ENCODE measurements at places on chromosomes 16 and 17.

GRCh38 chr17:45115015-45115625 lies 17.2 kb downstream of the PLCD3 start:
- no peak for DNase-seq

DNA sequence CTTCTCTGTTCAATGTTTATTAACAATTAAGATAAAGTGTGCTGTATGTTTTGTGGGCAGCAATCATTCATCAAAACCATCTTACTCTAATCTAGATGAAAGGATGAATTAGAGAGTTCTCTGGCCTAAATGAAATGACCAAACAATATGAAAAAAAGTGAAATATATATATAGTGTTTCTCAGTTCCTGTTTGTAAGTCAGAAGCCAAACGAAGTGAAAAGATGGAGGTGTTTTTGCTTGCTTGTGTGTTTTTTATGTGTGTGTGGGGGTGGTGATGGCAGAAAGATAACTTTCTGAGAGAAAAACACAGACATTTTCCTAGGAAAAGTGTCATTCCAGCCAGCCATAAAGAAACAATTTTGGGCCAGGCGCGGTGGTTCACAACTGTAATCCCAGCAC lies 138.6 kb downstream of the CDH8 start:
- no peak for DNase-seq

DNA sequence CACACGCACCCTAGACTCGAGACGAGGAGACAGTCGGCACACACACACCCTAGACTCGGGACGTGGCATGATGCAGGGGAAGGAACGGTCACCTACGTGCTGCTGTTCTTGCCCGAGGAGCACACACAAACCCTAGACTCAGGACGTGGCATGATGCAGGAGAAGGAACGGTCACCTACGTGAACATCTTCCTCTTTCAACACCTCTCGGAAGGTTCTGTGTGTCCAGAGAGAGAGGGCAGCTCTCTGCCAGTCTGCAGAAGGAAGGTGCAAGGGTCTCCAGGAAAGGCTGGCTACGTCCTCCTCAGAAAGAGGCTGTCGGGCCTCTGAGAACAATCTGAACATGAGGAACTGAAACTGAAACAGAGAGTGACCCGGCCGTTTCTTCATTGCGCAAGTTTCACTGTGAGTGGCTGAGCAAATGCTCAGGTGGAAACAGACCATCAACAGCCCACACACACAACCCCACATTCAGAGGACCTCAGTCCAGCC lies 43.4 kb downstream of the ZNF276 start:
- no peak for DNase-seq

DNA sequence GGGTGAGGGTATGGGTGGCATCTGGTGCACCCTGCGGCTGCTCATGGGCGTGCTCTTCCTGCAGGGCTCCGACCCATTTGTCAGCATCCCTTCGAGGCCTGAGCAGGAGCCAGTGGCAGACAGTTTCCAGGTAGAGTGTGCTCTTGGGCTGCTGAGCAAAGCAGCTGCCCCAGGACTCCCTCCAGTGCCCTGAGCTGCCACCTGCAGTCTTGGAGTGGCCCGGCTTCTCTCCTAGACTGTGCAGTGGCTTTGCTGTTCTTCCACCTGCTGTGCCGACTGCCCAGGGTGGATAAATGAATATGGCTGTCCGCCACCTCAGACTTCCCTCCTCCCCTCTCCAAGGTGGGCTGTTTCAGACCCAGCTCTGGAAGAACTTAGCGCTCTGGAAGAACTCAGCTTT lies 10.8 kb upstream of the JPT2 start:
- DNase-seq, result no peak

GRCh38 chr17:66956941-66957340 lies 7.6 kb upstream of the CACNG4 start:
- no peak for DNase-seq

GRCh38 chr17:31738996-31739699 lies 119.9 kb downstream of the COPRS start:
- peak; percentile 88 for DNase-seq

GRCh38 chr16:4675864-4676786 lies 17.2 kb upstream of the NUDT16L1 start:
- DNase-seq, result no peak

- DNase-seq, result no peak
Measured at GRCh38 chr17:45090711-45091110, 29.6 kb downstream of the NMT1 start.

DNA sequence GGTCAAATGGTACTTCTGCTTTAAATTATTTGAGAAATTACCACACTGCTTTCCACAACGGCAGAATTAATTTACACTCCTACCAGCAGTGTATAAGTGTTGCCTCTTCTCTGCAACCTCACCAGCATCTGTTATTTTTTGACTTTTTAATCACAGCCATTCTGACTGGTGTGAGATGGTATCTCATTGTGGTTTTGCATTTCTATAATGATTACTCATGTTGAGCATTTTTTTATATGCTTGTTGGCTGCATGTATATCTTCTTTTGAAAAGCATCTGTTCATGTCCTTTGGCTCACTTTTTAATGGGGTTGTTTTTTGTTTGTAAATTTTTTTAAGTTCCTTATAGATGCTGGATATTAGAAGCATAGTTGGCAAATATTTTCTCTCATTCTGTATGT lies 446.7 kb downstream of the PMP22 start:
- no peak for DNase-seq

- no peak for DNase-seq
Measured at GRCh38 chr17:82446649-82447048, 3.9 kb downstream of the CYBC1 start.

DNA sequence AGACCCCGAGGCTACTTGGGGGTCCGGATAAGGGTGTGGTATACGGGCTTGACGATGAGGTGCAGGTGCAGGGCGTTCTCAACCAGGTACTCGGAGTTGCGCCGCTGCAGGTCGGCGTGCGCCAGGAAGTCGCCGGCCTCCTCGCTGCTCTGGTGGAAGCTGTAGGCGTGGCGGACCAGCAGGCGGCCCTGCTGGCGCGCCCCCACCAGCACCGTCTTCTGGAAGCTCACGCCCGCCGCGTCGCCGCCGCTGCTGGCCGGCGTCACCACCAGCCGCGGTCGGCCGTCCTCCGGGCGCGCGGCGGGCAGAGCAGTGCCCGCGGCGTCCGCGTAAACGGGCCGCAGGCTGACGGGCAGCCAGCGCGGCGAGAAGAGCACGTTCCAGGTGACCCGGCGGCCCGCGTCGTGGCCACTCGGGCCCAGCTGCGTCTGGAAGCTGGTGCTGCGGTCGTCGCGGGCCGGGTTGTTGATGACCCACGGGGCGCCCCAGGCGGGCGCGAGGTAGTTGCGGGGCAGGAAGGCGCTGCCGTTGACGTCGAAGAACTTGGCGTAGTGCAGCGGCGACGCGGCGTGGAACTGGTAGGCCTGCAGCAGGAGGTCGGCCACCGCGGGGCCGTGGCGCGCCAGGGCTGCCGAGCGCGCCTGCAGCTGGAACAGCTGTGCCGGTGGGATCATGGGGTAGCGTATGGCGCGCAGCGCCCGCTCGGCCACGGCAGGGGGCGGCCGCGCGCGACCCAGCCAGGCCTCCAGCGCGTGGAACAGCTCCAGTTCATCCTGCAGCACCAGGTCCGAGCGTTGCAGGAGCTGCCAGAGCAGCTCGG lies 4.8 kb downstream of the BTBD17 start:
- DNase-seq, result no peak

Measured in fibroblast of skin of abdomen (primary cell).